ENCODE measurements at places on chromosomes 1 and 21.

- DNase-seq, result no peak
Measured at GRCh38 chr1:104182251-104182650, 432.6 kb downstream of the AMY1C start.

DNA sequence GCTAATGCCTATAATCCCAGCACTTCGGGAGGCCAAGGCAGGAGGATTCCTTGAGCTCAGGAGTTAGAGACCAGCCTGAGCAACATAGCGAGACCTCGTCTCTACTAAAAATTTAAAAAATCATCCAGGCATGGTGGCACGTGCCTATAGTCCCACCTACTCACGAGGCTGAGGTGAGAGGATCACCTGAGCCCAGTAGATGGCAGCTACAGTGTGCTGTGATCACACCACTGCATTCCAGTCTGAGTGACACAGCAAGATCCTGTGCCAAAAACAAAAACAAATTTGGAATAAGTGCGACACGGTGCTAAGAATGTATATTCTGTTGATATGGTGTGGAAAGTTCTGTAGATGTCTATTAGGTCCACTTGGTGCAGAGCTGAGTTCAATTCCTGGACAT lies 15.1 kb downstream of the USP33 start:
- DNase-seq, result no peak

- peak; percentile 48 for DNase-seq
Measured at GRCh38 chr1:116766616-116767469, 12.6 kb downstream of the CD2 start.

GRCh38 chr21:34553151-34553952 lies 41.3 kb upstream of the KCNE1 start:
- DNase-seq, result no peak

DNA sequence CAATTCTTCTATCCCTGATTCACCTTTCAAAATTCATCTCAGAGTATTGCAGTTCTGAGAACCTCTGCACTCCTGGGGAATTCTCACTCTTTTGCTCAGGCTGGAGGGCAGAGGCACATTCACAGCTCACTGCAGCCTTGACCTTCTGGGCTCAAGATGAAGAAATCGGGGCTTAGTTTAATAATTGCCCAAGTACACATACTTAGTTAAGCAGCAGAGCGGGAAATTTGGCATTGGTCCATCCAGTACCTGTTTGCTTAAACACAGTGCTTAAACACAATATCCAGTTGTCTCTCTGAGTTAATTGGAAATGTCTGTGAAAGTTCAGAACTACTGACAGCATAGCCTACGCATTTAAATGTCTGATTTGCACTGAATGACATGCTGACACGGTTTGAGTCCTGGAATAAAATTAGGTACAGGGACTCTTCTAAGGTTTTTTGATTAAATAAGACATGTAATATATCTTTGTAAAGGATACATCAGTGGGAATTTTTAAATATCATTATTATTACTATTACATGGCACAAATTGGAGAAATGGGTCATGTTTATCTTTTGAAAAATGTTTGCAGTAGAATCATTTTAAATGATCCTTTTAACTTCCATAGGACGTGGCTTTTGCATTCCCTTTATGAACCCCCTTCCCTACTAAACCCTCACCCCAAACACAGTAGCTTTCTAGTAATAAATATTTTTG lies 337.4 kb downstream of the SRGAP2C start:
- no peak for DNase-seq

DNA sequence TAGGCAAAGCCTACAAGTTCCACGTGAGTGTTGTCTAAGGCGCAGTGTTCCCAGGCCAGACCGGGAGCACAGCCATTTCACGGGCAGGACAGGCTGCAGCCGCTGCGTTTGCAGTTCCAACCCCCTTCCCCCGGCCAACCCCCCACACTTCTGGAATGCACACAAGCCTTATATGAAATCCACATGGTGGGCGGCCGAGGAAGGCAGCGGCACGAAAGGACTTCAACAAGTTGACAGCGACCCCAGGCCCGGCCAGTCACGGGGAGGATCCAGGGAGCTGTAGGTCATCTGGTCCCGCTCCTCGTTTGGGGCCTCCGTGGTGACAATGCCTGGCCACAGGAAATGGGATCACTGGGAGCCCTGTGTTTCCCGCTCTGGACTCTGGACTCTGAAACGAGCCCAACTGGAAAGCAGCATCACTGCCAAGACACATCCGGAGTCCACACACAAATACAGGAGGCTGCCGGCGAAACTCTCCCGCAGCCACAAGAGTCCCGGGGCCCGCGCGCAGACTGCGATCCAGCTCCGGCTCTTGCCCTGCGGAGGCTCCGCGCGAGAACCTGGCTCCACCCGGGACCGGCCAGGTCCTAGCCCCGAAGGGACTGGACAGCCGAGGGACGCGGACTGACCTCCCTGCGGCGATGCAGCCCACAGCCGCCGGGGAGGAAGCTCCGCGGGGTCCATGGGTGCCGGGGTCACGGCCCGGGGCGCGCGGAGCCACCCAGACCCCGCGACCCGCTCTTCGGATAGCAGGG lies 794 bp downstream of the NID1 start:
- DNase-seq, result no peak

DNA sequence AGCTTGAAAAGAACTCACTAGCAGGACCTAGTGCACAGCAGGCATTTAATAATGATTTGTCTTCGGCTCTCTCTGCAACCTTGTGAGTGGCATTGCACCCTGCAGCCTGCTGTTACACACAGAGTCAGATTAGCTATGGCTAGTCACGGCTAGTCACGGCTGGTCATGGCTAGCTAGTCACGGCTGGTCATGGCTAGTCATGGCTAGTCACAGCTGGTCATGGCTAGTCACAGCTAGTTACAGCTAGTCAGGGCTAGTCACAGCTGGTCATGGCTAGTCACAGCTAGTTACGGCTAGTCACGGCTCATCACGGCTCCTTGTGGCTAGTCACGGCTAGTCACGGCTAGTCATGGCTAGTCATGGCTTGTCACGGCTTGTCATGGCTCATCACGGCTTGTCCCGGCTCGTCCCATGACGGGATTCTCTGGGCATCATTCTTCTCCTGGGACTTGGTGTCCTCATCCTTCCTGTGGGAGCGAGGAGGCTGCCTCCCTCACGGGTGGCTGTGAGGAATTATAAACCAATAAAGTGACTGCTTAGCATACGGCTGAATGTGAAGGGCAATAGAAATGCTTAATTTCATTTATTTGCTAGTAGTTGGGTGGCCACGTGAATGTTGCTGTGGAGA lies 12.5 kb upstream of the KIF26B start:
- DNase-seq, result no peak

- DNase-seq, result no peak
Measured at GRCh38 chr1:37723072-37723389, 30.7 kb downstream of the CDCA8 start.

- DNase-seq, result no peak
Measured at GRCh38 chr1:917076-917459, 6.7 kb upstream of the SAMD11 start.

GRCh38 chr1:187481581-187482148 lies 652.9 kb downstream of the PLA2G4A start:
- DNase-seq, result no peak

- DNase-seq, result no peak
Measured at GRCh38 chr1:242187171-242187570, 188.3 kb upstream of the MAP1LC3C start.

GRCh38 chr1:63592536-63593302 lies 492 bp upstream of the PGM1 start:
- DNase-seq, result no peak

GRCh38 chr1:79741720-79742421 lies 735.3 kb upstream of the ADGRL4 start:
- no peak for DNase-seq

DNA sequence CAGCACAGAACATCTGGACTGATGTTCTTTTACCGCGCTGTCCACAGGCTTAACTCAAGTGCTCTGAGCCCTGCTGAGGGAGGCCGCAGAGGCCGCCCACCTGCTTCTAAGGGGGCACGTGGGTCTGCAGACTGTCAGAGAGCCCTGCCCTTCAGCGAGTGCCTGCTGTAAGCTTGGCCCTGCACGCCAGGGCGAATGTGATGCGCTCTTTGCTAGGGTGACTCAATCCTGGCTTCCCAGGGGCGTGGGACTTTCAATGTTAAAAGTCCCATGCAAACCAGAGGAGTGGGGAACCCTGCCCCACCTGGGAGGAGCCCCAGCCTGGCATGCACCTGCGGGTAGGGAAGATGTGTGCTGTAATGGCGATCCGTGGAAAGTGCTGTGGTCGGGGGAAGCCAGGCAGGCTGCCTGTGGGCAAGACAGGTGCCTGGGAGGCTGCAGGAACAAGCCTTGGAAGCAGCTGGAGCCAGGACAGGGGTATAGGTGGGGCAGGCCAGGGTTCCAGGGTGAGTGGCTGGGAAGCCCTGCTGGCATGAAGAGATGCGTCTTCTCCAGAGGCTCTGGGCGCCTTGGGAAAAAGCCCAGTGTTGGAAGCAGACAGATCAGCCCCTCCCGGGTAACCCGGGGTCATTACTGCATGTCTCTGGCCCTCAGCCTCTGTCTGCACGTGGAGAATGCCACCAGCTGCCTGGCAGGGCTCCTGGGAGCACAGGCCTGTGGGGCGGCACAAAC lies 594 bp upstream of the PANK4 start:
- peak; percentile 71 for DNase-seq

DNA sequence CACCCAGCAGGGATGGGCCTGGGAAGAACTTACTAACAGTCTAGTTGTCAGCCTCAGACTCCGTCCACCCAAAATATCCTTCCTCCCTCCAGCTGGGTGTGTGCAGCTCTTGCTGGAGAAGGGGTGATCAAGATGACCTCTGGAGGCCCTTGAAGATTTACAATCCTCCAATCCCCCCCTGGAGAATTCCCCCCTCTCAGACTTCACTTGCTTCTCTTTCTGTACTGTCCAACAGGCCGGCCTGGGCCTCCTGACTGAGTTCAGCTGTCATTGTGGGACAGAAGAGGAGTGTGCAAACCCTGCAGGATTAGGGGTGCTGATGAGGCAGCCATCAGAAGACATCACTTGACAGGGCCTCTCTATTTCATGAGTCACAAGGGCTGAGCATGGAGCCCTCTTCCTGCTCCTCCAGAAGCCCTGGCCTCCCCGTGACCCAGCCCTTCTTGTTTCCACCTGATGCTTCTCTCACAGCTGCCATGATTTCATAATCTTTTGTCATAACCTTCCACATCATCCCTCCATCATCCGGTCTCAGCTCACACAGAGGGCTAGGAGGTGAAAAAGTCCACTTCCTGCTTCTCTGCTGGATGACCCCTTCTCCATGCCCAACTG lies 17.5 kb upstream of the IGFN1 start:
- no peak for DNase-seq

DNA sequence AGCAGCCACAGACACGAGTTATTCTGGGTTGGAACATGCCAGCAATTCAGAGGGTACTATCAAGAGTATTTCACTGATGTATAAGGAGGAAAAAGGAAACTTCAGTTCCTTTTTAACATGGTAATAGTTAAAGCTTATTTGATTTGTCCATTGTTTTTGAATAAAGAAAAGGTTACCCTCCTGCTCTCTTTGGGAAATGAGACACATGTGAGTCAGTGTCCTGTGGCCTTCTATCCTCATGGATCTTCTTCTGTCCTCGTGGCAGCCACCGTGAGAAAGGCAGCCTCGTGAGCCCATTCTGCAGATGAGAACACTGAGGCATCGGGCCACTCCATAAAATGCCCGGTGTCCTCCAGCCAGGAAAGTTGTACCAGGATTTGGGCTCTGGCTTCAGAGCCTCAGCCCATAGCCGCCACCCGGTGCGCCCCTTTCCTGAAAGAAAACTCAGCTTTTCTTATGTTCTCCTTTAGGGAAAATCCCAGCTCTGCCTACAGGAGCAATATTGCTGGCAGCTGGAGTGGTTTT lies 24.8 kb downstream of the KCNAB2 start:
- no peak for DNase-seq

- no peak for DNase-seq
Measured at GRCh38 chr1:151165281-151165737, 393 bp downstream of the LYSMD1 start.

DNA sequence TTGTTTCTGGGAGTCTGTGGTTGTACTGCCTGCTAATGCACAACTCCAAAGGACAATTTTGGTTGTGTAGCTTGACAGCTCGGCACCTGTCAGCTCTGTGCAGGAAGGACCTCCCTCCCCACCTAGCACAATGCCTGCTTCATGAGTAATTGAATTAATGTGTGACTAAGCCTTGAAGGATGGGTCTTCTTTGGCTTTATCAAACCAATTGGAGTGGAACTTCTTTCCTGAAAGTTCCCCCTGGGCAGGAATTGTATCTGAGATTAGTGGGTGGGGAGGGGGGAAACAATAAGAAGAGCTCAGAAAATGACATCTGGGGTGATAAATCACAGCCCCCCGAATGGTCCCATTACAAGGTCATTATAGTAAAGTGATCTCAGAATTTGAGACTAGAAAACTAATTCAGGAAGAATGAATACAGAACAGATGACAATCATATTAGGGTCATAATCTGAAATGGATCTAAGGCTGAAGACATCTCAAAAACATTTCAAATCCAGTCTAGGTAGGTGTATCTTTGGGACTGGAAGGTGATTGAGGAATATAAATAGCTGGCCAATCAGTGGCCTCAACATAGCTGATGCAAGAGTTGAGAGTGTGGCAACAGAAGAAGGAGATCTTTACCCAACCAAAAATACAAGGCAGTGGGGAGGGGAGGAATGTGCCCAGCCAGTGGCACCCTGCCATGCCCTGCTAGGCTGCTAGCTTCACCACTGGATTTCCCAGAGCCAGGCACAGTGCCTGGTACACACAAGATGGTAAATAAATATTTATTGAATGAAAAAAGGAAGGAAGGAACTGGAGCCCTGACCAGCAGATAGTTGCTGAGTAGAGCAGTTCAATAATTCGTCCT lies 10.1 kb upstream of the SESN2 start:
- no peak for DNase-seq

DNA sequence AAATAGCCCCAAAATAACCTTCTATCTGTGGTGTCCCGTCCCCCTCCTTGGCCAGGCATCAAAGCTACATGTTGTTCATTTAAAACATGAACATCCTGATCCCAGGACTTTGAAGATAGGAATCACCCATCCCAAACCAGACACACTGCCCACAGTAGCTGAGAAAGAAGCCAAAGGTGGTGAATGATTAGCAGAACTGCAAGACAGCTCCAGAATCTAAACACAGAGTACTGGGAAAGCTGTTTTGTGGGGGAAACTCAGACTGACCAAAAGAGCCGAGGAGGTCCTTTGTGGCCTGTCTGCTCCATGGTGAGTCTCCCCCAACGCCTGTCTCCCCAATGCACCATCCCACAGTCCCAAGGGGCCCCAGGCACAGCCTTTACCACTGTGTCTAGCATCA lies 7.3 kb upstream of the TEDDM1 start:
- no peak for DNase-seq

DNA sequence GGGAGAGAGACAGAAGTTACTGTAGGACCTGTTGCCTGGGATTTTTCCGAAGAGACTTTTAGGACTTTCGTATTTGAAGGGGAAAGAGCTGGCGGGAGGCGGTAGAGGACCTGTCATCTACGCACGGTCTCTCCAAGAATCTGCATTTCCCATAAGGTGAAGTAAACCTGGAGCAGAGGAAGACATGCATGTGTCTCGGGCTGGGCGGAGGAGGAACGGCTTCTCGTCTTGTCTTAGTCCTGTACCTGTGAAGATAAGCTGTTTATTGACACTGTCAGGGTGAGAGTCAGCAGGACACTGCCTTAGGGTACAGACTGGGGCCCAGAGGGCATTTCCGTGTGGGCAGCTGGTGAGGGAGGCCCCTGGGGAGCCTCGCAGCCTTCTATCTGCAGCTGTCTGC lies 123.4 kb upstream of the COL6A1 start:
- no peak for DNase-seq

GRCh38 chr21:36615274-36615964 lies 83.5 kb upstream of the SIM2 start:
- no peak for DNase-seq

Data from stimulated activated CD4-positive, alpha-beta T cell treated with anti-CD3 and anti-CD28 coated beads, Interleukin-4, amount 100 ng/mL, for 24 hours (primary cell).